Left cardiac atrium (tissue), 4 donors: ENCODE measurements at places on chromosomes 11 and 22. TPM values are rescaled to one million over a fixed set of nuclear protein-coding genes. Genes with fewer than 3 reads are reported as not detected.
A peak's percentile ranks its signal among the peaks of the same experiment; 100 is the strongest.

POU2AF3 gene
- 0.18 TPM for total RNA-seq

SLC15A3 gene
- total RNA-seq: 30.6 TPM

DNA sequence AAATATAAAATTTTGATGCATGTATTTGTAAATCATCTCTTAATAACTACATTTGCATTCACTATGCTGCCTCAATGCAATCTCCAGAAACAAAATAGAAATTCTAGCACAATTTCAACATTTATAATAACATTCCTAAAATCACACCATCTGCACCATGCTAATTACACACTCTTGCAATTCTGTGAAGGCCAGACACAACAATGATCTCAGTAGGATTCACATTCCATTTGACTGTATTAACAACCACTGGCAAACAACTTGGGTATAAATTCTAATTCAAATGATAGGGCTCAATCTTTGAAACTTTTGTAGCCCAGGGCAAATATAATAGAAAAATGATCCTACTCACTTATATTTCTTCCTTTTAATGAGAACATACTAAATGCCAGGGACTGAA, 25.9 kb downstream of the RAB6A start:
- DNase-seq: no peak

DNA sequence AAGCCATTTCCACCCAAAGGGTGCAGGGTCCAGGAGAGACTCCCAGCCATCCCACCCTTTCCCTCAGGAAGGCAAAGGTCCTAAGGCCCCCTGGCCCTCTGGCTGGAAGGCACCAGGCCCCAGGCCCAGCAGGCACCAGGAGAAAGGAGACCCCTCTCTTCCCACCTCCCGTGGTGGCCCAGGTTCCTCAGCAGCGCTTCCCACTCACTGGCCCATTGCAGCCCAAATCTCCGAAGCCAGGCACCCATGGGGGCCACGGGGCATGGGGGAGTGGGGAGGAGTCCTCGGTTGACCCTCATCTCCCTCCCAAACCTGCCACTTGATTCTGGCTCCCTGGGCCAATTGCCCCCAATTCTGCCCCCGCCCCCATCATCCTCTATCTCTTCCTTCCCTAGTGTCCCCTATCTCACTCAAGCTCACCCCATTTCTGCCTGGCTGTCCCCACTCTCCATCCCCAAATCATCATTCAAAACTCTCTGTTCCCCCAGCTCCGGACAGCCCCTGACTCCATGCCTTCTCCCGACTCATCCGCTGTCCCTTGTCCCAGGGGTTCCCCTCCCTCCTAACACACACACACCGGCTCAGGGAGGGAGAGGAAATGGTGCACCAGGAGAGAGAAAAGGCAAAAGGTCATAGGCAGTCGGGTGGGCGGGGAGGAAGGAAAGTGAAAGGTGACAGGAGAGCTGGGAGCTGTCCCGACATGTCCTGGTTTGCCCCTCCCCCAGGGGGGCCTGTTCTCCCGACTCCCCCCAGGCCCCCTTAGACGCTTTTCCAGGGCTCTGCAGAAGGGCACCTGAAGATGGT, 1.2 kb downstream of the LIF start:
- no peak for DNase-seq

DNA sequence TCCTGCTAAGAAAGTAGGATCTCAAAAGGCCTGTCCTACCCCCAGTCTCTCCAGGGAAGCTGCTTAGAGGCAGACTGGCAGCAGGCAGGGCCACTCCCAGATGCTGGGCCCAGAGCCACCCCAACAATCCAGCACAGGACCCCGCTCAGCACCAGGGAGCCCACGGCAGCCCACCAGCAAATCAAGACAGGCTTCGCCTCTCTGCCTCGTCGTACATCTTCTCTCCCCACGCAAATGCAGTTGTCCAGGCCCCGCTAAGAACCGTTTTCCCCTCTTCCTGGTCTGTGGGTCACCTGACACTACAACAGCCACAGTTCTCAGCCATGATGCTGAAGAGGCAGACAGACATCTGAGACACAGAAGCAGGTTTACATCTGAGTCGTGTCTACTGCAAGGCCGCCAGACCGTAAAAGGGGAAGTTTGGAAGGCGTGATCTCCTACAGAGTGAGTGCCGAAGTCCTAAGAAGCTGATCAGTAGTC, 51.1 kb downstream of the IGSF9B start:
- DNase-seq: no peak

DNA sequence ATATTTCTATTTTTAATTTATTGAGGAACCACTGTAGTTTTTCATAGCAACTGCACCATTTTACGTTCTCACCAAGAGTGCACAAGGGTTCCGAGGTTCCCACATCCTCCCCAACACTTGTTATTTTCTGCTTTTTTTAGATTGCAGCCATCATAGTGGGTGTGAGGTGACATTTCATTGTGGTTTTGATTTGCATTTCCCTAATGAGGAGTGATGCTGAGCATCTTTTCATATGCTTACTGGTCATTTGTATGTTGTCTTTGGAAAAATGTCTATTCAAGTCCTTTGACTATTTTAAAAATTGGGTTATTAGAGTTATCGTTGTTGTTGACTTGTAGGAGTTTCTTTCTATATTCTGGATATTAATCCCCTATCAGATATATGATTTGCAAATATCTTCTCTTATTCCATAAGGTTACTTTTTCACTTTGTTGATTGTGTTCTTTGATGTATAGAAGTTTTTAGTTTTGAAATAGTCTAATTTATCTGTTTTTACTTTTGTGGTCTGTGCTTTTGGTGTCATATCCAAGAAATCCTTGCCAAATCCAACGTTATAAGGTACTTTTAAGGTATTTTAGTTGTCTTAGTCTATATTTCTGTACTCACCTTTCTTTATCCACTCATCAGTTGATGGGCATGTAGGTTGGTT, 9.0 kb downstream of the NEAT1 start:
- no peak for DNase-seq

- DNase-seq: no peak
Measured at GRCh38 chr22:48261706-48262105, 1499.3 kb downstream of the TBC1D22A start.

GRCh38 chr22:21797444-21798221, 62.0 kb upstream of the YPEL1 start:
- DNase-seq: no peak

- no peak for DNase-seq
Measured at GRCh38 chr11:8684600-8685290, 2.2 kb downstream of the RPL27A start.

- DNase-seq: peak; percentile 46
Measured at GRCh38 chr22:35465109-35465701, 65.3 kb downstream of the MCM5 start.

DNA sequence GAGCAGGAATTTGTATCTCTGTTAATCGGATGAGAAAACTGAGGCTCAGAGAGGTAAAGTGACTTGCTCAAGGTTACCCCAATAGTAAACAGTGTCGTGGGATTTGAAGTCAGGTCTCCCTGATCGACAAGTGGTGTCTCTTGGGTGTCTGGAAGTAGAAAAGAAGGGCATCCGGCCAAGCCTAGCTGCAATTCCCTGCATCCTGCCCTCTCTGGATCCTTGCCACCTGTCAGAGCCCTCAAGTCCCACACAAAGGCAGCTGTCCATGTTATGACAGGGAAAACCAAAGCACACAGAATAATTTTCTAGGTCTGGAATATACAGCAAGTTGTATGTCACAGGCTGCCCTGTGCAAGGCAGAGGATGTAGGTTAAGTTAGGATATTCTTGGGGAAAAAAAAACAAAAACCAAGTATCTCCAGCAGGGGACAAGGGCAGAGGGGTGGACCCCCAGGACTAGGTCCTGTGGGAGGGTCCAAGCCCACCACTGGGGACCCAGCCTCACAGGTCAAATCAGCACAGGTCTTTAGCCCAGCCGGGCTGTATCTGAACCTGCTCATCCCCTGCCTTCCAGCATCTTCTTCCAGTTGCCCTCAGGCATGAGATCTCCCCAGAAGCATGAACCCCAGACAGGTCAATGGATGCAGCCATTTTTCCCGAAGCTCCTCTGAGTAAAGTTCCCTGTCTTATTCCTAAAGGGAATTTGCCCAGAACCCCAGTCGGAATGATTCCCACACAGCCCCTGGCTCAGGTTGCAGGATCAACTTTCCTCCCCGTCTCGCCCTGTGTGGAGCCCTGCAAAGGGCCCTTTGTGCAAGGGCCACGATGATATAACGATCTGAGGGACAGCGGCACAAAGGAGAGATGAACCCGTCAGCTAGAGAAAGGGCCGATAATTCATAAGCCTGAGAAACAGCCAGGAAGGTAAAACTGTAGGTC, 15.0 kb downstream of the USH1C start:
- peak; percentile 49 for DNase-seq

DNA sequence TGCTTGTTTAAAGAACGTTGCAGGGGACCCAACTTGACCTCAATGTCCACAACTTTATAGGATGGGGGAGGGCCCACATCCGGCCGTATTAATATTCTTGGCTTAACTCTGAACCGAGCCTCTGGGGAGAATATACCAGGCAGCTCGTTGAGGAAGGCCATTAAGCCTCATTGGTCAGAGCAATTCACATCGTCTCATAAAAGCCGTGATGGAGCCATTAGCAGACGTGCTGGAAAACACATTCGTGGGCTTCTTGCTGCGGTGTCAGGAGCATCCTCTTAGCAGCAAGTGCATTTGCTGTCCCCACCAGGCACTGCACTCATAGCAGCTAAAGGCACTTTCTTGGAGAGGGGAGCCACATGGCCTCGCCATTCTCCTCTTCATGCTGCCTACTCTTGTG, 14.9 kb downstream of the DSCAML1 start:
- no peak for DNase-seq

- DNase-seq: no peak
Measured at GRCh38 chr11:84524422-84525051, 1102.6 kb downstream of the DLG2 start.

DNA sequence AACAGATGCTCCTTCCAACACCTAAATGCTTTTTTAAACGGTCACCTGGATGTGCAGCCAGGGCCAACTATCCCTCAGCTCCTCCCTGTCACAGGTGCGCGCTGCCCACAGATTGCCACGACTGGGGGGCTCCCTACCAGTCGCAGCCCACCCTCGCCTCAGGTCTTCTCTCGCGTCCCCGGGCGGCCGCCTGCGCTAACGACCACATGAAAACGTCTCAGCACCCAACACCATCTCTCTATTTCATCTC, 469 bp downstream of the ZBED5 start:
- DNase-seq: peak; percentile 30

DNA sequence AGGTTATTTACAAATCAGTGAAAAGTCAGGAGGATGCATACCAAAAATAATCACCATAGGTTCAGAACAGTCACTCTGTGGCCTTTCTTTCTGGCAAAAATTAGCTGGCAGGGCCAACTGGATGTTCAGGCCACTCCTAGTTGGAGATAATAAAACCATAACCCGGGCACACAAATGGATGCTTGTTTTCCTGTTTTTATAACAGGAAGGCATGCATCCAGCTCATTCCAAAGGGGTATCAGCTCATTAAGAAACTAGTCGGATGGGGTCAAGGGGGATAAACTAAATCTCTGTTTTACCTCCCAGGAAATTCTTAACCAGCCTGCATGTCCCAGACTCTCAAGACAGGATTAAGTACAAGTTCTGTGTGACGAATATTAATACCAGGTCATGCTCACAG, 81.0 kb downstream of the FBXO7 start:
- DNase-seq: no peak

DNA sequence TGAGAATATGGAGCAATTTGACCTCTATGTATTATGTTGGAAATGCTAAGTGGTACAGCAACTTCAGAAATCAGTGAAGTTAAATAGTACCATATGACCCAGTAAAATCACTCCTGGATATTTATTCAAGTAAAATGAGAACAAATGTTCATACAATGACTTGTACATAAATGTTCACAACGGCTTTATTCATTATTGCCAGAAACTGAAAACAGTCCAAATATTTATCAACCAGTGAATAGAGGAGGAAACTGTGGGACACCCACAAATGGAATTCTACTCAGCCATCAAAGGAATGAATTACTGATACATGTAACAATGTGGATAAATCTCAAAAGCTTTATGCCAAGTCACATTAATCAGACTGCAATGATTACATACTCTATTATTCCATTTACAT, 416.3 kb downstream of the AASDHPPT start:
- no peak for DNase-seq

GRCh38 chr11:61170566-61170965, 9.3 kb upstream of the VPS37C start:
- no peak for DNase-seq
